Upper lobe of left lung (tissue), 6 donors: ENCODE measurements at places on chromosomes 16 and 17.

GRCh38 chr17:19004421-19005136 lies at the start of gene FAM83G:
Gene FAM83G (minus strand): TSS chr17:19004764. CDS start chr17:19004041, 723 bp downstream.
- DNase-seq, result peak; percentile 90

DNA sequence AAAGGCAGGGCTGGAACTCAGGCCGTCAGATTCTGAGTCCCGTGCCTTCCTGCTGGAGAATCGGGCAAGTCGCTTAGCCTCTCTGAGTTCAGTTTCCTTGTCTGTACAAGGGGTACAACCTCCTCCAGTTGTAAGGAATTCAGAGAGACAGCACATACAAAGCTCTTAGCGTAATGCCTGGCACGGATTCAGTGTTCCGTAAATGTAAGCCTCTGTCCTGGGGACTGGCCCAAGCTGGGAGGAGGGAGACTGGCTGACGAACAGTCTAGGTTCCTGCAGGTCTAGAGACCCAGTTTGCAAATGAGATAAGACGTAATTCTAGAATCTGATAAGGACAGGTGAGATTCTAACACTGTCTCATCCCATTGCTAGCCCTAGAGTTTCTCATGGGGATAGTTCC lies 9.9 kb downstream of the METTL22 start:
- DNase-seq, result no peak

DNA sequence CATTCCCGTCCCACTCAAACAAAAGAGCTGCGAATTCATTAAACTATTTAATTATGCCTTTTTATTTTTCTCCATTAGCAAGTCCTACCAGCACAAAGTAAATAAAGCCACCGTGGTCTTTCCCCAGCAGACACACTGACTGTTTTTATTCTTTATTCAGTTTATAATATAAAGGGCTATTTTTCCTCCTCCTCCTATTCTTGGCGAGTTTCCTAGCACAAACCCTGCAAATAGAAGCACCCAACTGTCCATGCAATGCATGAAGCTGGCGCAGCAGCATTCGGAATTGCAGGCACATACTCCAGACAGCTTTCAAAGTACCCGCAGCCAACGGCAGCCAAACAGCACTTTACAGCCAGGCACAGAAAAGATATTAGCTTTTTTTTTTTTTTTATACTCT lies 583.4 kb upstream of the PSMD7 start:
- DNase-seq, result no peak

GRCh38 chr16:79823639-79824038 lies 223.1 kb upstream of the MAF start:
- DNase-seq, result no peak

DNA sequence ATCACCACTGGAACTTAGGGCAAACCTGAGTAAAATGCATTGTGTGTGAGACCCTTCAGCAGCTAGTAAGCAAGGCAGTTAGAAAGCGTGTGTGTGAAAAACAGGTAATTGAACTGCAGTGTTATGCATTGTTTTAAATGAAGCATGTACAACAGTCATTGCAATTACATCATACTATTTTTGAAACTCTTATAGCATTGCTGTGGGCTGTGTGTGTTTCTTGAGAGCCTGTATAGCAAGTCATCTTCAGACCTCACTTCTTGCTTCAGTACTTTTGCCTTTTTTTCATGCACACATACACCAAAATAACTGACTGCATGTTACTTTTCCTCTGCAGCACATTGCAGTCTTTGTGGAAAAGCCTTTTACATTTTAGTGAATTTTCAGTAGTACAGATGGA lies 19.2 kb downstream of the PTRH2 start:
- no peak for DNase-seq

DNA sequence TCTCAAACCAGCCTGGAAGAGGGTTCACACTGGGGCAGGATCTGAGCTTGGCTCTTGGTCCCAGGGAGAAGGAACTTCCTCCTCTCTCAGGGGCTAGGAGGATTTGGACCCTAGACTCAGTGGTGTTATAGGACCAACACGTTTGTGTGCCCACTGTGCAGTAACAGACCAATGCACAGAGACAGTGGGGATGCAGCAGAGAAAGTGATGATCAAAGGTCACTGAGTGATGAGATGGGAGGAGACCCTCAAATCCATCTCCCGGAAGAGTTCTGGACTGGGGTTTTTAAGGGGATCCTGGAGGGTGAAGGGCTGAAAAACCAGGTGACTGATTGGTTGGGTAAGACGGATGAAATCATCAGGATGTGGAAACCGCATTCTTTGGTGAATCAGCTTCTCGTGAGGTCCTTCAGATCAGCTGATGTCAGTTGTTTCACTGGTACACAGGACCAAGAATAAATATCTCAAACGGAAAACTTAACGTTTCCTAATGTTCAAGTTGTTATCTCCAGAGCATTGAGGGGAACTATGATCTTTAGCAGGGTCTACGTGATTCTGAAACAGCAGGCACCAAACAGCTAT lies 3.3 kb upstream of the VAC14 start:
- DNase-seq, result no peak

GRCh38 chr17:73990290-73990689 lies 213.2 kb upstream of the RPL38 start:
- DNase-seq, result no peak

DNA sequence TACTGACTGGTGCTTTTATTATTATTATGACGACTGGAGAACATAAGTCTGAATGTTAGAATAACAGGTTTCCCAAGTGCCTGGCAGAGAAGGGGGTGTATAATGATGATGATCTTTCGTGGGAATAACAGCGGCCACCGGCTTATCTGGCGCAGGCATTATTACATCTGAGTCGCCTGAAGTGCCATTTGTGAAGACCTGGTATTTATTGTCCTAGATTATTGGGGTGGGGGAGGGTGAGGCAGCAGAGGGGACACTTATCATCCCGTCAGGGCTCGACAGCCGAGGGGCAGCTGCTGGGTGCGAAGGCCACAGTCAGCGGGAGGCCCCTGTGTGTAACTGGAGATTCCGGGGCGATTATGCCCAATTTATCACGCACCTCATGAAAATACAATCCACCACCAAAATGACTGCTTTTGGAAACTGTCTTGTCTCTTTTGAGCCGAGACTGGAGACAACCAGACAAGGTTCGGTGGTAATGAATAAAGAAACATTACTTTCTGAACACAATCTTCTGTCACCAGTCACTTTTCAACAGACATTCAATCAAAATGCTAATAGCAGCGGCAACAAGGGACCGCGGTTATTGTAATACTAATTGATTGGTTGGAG lies 199.3 kb downstream of the CCDC182 start:
- no peak for DNase-seq

GRCh38 chr17:31593806-31594205 lies 202.3 kb downstream of the RAB11FIP4 start:
- peak; percentile 37 for DNase-seq

DNA sequence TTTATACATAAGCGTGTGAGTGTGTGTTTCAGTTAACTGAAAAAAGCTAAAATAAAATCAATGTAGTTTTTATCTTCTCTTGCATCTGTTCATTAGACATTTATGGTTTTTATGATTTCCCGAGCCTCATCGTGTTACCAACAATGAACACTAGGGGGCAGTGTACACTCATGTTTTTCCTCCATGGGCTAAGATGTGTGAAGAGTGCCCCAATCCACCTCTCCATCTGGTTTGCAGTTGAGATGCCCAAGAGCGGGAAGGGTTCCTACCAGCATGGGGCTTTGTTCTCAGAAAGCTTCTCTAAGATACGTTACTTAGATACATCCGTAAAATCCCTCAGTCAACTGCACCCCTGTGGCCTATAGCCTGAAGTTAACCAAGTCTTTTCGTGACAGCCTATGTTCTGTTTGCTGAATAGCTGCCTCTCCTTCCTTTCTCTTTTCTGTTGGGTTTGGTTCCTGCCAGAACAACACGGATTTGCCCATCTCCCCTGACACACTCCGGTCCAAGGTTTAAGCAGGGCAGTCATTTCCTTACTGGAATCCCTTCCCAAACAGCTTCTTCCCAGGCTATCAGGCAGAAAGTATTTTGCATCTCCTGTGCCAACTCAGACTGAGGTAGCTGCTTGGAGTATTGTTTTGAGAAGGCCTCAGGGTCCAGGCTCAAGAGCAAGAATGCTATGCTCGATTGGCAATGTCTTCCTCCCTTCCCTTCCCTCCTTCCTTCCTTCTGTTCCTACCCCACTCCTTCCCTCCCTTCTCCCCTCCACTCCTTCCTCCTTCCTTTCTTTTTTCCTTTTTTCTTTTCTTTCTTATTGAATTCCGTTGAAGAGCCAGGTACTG lies 12.9 kb upstream of the ELAC2 start:
- no peak for DNase-seq

GRCh38 chr17:55673743-55674506 lies 48.7 kb downstream of the TMEM100 start:
- no peak for DNase-seq

DNA sequence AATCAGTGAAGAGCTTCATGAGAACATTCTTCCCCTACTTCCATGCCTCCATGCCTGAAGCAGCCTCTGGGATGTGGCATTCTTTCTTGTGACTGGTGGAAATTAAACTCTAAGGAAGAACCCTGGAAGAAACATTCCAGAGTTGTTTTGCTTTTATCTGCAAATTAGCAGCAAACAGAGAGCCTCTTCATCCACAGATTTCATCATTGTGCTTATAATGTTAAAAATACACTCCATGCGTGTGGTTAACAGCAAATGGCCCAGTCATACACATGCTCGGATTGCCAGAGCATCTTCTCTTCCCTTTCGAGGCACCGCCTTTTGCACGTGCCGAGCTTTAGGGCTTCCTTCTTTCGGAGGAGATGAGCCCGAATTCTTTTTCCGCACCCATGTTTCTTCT lies 411.3 kb downstream of the SNX29 start:
- DNase-seq, result no peak

DNA sequence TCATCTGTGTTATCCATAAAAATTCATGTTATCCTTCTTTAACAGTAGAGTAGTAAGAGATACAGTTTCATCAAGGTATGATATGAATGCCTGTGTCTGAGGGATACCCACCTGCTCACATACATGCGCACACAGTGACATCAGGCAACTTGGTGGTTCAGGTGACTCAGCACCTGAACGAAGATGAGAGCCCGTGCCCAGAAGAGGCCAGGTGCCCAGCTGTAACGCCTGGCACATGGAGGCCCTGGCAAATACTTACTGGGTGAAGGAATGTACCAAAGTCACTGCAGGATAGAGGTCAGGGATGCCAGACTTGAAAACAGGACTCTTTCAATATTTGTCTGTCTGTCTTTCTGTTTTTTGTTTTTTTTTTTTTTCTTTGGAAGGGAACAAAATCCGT lies 72.6 kb upstream of the LGALS9 start:
- DNase-seq, result no peak

DNA sequence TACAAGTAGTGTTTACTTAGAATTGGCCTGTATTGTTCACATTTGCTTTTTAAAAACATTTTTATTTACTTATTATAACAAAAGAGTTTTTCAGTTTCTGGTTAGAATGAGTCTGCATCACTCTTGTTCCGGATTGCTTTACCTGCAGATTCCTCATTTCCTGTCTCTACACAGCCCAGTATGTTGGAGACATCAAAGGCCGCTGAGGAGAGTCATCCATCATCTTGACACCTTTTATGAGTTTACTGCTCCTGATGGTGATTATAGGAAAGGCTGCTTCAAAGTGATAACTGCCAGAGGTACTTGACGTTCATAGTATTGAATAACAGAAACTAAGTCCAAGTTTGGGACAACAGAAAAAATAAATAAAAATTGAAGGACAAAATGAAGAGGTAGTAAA lies 490.5 kb upstream of the CA10 start:
- no peak for DNase-seq

DNA sequence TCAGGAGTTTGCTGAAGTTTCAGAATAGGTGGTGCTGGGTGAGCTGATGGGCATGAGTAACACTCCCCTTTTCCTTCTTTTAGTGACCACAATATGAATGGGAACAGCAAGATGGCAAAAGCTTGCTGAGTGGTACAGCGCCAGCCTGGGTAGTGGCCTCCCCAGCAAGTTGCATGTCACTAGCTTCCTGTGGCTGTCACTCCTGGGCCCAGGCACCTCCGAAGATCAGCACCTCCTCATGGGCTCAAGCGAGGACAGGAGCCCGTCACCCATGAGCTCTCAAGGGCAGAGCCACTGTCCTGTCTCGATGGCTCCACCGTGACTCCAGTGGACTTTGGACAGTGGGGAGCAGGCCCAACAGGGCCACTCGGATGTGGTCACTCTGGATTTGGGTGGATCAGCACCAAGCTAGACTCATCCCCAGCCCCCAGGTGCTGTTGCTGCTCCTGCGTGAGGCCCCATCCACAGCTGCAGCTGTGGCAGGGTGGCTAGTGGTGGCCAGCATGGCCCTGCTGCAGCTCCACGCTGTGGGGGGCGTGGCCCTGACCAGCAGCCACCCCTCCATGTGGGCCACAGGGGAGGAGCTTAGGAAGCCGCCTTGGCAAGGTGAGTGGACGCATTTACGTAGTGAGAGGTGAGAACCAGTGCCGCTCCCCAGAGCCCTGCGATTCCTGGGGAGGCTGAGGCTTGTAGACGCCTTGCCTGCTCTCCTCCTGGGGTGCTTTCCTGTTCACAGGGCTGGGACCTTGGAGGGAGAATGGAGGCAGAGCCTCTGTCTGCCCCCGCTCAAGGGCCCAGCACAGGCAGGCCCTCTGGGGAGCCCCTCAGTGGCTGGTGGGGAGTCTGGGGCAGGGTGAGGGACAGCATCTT lies 13.6 kb upstream of the DNASE1 start:
- no peak for DNase-seq

- DNase-seq, result no peak
Measured at GRCh38 chr16:80971819-80972218, 34.9 kb downstream of the CMC2 start.

DNA sequence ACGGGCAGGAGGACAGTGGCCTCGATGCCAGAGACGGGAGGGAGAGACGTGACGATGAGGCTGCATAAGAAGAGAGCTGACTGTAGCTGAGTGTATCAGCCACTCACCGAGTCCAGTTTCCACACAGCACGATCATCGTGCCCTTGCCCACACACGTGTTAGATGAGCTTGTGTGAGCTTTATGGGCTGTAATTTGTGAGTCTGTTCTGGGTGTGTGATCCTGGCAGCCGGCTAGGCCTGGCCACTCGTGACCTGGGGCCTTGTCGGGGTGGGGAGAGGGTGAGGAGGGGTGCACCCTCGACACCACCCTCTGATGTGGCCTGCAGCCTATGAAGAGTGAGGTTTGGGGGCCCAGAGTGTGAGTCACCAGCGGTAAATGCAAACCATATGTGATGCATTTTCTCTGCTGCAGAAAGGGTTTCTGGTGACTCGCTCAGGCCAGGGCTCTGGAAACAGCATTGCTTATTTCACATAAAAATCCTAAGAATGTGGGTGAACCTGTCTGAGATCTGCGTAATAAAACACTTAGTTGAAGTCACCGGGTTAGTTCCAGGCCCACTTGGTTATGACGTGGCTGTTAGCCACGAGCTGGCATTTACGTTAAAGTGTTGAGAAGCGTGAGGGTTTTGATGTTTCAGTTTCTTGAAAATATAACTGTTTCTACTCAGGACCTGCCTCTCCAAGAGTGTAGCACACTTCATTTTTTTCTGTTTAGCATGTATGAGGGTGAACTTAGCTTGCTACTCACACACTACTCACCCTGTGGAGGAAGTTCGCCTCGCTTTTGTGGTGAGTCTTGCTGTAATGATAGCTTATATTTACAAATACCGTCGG lies 4.2 kb downstream of the METRNL start:
- DNase-seq, result peak; percentile 73

DNA sequence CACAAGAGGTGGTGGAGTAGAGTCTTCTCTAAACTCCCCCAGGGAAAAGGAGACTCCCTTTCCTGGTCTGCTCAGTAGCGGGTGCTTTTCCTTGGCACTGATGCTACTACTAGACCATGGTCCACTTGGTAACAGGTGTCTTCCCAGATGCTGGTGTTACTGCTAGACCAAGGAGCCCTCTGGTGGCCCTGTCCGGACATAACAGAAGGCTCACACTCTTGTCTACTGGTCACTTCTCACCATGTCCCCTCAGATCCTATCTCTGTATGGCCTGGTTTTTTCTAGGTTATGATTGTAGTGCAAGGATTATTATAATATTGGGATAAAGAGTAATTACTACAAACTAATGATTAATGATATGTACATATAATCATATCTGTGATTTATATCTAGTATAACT lies 49.7 kb upstream of the ARL4D start:
- DNase-seq, result no peak
